ENCODE measurements at places on chromosomes 7 and 10. TPM values are rescaled to one million over a fixed set of nuclear protein-coding genes. Genes with fewer than 3 reads are reported as not detected.

The NOM1 gene
- 33.6 TPM for total RNA-seq

- peaks cover 4% of the 10 kb centered on the region for H3K4me1 ChIP-seq
- H3K36me3 ChIP-seq = no peaks in the 10 kb centered on the region
- H3K27ac ChIP-seq = no peak overlapping the region
- H3K4me3 ChIP-seq = no peak overlapping the region
- peaks cover 20% of the 10 kb centered on the region for H3K27me3 ChIP-seq
Observed at GRCh38 chr10:125983161-125983560, 86.8 kb downstream of the FANK1 start.

GRCh38 chr10:22837351-22837750 is 90.5 kb upstream of the ARMC3 start:
- no peak for DNase-seq
- H3K27ac ChIP-seq = no peak overlapping the region
- H3K27me3 ChIP-seq = no peaks in the 10 kb centered on the region
- no peak overlapping the region for H3K4me3 ChIP-seq
- H3K4me1 ChIP-seq = no peaks in the 10 kb centered on the region

GRCh38 chr7:36403452-36403851 is 13.8 kb downstream of the ANLN start:
- peaks cover 26% of the 10 kb centered on the region for H3K36me3 ChIP-seq
- DNase-seq = no peak
- H3K27me3 ChIP-seq = no peaks in the 10 kb centered on the region
- H3K4me3 ChIP-seq = no peak overlapping the region
- no peak overlapping the region for H3K27ac ChIP-seq

The PLXDC2 gene
- total RNA-seq = 38.5 TPM

The GIMAP1 gene
- not detected for total RNA-seq

DNA sequence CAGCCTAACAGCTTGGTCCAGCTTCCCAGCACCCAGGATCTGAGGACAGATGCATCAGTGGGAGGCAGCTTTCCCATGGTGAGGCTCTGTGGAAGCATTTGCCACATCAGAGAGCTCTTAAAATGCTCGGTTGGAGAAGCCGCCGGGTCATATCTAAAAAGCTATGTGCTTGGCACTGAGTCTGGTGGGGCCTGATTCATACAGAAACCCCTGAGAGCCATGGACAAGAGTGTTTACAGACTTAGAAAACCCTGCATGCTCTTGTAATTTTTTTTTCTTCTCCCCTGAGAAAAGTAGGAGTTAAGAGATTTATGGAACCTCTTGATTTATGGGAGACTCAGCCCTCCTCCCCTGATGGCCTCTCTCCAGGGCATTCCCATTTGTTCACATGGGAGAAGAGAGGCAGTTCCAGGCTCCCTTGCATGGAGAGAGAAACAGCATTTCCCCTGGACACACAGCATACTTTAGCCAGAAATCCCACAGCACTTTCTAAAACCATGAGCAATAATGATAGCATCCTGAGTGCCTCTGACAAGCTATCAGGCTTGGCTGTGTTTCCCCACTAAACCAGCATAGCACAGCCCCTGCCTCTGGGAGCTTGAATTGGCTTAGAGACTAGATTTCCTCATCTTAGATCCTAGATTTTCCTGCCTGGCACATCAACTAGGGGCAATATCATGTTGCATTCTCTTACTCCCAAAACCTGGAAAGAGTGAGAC is 322.1 kb upstream of the AUTS2 start:
- no peak overlapping the region for H3K27ac ChIP-seq
- no peaks in the 10 kb centered on the region for H3K36me3 ChIP-seq
- DNase-seq = no peak
- H3K4me1 ChIP-seq = no peaks in the 10 kb centered on the region
- H3K27me3 ChIP-seq = peaks cover 13% of the 10 kb centered on the region

The OR2A42 gene
- not detected for total RNA-seq

- no peaks in the 10 kb centered on the region for H3K36me3 ChIP-seq
- no peak overlapping the region for H3K4me3 ChIP-seq
- H3K27me3 ChIP-seq = no peaks in the 10 kb centered on the region
- H3K4me1 ChIP-seq = no peaks in the 10 kb centered on the region
Observed at GRCh38 chr10:104415526-104416165, 62.0 kb downstream of the CFAP58 start.

The FGFBP3 gene
- 6.2 TPM for total RNA-seq

The ADCYAP1R1 gene
- total RNA-seq = not detected

DNA sequence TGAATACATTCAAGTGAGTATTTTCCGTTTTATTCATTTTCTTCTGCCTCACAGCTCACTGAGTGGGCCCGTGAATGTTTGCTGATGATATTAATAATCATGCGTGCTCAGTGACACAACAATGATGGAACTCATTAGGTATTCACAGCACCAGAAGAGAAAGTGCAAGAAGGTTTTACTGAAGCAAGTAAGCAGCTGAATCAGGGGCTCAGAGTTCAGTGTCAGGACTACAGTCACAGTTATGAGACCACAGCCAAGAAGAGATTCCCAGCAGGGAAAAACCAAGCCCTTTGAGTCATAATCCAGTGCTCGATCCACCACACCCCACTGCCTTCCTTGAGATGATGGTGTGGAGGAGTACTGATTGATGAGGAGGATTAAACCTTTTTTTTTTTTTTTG is 247.4 kb downstream of the KIAA1217 start:
- no peak overlapping the region for H3K4me3 ChIP-seq

The C10orf88 gene
- 14.7 TPM for total RNA-seq

DNA sequence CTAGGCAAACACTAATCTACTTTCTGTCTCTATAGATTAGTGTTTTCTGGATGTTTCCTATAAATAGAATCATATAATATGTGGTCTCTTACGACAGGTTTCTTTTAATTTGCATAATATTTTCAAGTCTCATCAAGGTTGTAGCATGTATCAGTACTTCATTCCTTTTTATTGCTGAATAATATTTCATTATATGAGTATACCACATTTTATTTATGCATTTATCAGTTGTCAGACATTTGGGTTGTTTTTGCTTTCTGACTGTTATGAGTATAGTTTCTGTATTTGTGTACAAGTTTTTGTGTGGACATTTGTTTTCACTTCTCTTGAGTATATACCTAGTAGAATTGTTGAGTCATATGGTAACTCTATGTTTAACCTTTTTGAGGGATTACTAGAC is 48.2 kb downstream of the SHOC2 start:
- no peaks in the 10 kb centered on the region for H3K27me3 ChIP-seq
- H3K36me3 ChIP-seq = peaks cover 2% of the 10 kb centered on the region
- peaks cover 14% of the 10 kb centered on the region for H3K4me1 ChIP-seq
- H3K27ac ChIP-seq = no peak overlapping the region
- no peak for DNase-seq
- no peak overlapping the region for H3K4me3 ChIP-seq

The ABHD11 gene
- total RNA-seq = 62.9 TPM

- no peak overlapping the region for H3K27ac ChIP-seq
- H3K4me1 ChIP-seq = peaks cover 5% of the 10 kb centered on the region
- H3K36me3 ChIP-seq = no peaks in the 10 kb centered on the region
Observed at GRCh38 chr7:22319424-22320403, 37.2 kb downstream of the RAPGEF5 start.

GRCh38 chr7:94313926-94314325 is 80.8 kb upstream of the COL1A2 start:
- peaks cover 7% of the 10 kb centered on the region for H3K4me1 ChIP-seq
- peaks cover 1% of the 10 kb centered on the region for H3K36me3 ChIP-seq
- no peak overlapping the region for H3K27ac ChIP-seq
- H3K27me3 ChIP-seq = no peaks in the 10 kb centered on the region
- H3K4me3 ChIP-seq = no peak overlapping the region

The ARHGAP21 gene
- total RNA-seq = 88.0 TPM

GRCh38 chr10:49157229-49157628 is 23.4 kb upstream of the FAM170B start:
- DNase-seq = no peak
- no peak overlapping the region for H3K4me3 ChIP-seq
- no peaks in the 10 kb centered on the region for H3K4me1 ChIP-seq
- H3K36me3 ChIP-seq = no peaks in the 10 kb centered on the region
- H3K27ac ChIP-seq = no peak overlapping the region

DNA sequence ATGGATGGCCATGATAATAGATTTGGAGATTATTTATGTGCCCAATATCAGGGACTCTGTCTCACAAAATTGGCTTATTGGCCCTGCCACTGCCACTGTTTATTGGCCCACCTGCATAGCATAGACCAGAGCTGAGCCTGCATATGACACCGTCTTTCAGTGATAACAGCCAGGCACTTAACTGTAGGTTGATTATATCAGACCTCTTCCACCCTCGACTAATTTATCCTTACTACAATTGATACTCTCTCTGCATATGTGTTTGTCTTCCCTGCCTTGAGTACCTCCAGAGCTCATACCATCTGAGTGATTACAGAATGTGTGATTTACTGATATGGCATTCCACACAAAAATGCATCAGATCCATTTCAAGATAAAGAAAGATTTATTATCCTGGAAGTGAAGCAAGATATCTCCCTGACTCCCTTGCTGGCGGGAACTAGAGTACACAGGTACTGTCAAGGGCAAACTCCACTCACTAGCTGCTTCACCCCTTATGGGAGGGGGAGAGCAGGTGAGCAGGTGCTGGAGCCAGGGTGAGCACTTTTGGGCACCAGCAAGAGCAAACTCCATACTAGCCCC is 13.1 kb upstream of the SAMD9L start:
- H3K4me3 ChIP-seq = no peak overlapping the region
- no peaks in the 10 kb centered on the region for H3K4me1 ChIP-seq
- H3K36me3 ChIP-seq = no peaks in the 10 kb centered on the region

The VWA2 gene
- 12.1 TPM for total RNA-seq

GRCh38 chr7:39745320-39745719 is 121.9 kb downstream of the RALA start:
- no peaks in the 10 kb centered on the region for H3K36me3 ChIP-seq
- H3K4me3 ChIP-seq = no peak overlapping the region
- no peak for DNase-seq
- H3K27ac ChIP-seq = no peak overlapping the region

The ASB10 gene
- total RNA-seq = not detected

The HIPK2 gene
- total RNA-seq = 146 TPM

DNA sequence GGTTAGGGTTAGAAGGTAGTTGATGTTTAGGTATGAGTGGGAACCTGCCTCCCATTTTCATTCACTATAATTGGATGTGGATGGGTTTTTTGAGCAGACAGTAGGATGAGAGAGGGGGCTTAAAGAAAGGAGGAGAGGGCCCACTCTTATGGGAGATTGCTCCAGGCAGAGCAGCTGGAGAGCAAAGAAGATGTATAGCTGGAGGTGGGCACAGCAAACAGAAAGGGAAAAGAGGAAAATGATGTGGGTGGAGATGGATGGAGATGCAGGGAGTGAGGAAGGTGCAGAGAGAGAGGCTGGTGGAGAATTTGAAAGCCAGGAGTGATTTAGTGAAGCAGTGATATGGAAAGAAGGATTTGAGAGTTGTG is 29.9 kb downstream of the LSMEM1 start:
- no peak overlapping the region for H3K4me3 ChIP-seq
- DNase-seq = no peak
- H3K4me1 ChIP-seq = peaks cover 11% of the 10 kb centered on the region
- H3K36me3 ChIP-seq = no peaks in the 10 kb centered on the region
- H3K27me3 ChIP-seq = peaks cover 19% of the 10 kb centered on the region

- no peak overlapping the region for H3K27ac ChIP-seq
- H3K27me3 ChIP-seq = no peaks in the 10 kb centered on the region
- H3K36me3 ChIP-seq = no peaks in the 10 kb centered on the region
- no peak overlapping the region for H3K4me3 ChIP-seq
- no peak for DNase-seq
Observed at GRCh38 chr7:115178835-115179234, 256.9 kb downstream of the MDFIC start.

DNA sequence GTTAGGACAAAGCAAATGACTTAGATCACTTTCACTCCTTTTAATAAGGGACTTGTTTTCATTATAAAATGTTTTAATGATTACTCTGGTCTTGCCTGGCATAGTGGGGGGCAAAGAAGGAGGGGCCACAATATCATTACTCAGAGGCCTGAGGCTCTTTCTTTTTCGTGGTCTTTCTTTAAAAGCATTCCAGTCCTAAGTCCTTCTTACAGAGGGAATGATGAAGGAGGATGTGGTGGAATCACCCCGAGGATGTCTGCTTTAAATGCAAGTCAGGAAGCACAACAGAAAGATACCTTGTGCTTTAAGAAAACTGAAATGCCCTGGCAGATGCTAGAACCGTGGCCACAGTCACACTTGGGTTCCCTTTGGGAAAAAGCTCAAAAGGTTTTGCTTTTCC is 379.1 kb downstream of the INHBA start:
- DNase-seq = no peak
- no peak overlapping the region for H3K4me3 ChIP-seq
- no peaks in the 10 kb centered on the region for H3K4me1 ChIP-seq

The PNLIP gene
- total RNA-seq = not detected

The NOS3 gene
- total RNA-seq = 1.1 TPM

DNA sequence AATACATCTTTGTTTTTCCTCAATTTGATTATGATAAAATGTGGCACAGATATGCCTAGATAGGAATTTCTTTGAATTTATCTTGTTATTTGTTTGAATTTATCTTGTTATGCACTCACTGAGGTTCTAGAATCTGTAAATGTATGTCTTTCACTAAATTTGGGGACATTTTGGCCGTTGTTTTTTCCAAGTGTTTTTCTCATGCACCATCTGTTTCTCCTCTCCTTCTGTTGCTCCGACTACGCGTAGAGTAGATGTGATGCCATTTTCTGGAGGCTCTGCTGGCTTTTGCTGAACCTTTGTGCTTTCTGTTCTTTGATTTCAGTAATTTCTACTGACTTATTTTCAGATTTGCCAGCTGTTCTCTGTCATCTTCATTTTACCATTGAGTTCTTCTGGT is 101.9 kb downstream of the INPP5A start:
- no peaks in the 10 kb centered on the region for H3K27me3 ChIP-seq
- H3K4me1 ChIP-seq = peaks cover 6% of the 10 kb centered on the region
- no peak overlapping the region for H3K4me3 ChIP-seq
- DNase-seq = no peak
- H3K27ac ChIP-seq = no peak overlapping the region

GRCh38 chr7:84790882-84791281 is 396.0 kb downstream of the SEMA3D start:
- H3K27me3 ChIP-seq = no peaks in the 10 kb centered on the region
- H3K4me3 ChIP-seq = no peak overlapping the region
- H3K27ac ChIP-seq = no peak overlapping the region

- peaks cover 9% of the 10 kb centered on the region for H3K36me3 ChIP-seq
- H3K4me1 ChIP-seq = peaks cover 7% of the 10 kb centered on the region
- H3K4me3 ChIP-seq = peak overlapping the region; percentile 5
- DNase-seq = no peak
- H3K27me3 ChIP-seq = peaks cover 16% of the 10 kb centered on the region
- H3K27ac ChIP-seq = no peak overlapping the region
Observed at GRCh38 chr7:101156866-101157589, 2.8 kb downstream of the AP1S1 start.

The MRLN gene
- not detected for total RNA-seq

The STAMBPL1 gene
- 1.3 TPM for total RNA-seq

DNA sequence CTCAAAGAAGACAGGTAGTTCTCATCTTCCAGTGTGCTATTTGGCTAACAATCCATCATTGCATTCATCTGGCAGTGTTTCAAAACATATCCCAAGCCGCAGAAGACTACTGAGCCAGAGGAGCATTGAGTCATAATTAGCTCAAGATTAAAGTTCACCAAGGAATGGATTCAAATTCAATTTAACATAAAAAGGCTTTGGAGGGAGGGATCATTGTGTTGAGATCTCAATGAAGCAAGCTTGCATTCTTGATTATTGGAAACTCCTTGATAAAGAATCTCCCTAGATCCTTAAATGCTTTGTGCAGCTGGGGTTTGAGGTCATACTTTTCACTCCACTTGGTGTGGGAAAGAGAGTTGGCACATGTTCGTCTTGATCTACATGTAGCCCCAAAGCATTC is 142.8 kb upstream of the SEMA3A start:
- H3K27ac ChIP-seq = no peak overlapping the region
- H3K4me1 ChIP-seq = no peaks in the 10 kb centered on the region
- no peaks in the 10 kb centered on the region for H3K36me3 ChIP-seq

Measured in progenitor cell of endocrine pancreas (in vitro differentiated cells).